Right renal cortex interstitium (tissue), 3 donors: ENCODE measurements at places on chromosomes 7 and 10. TPM values are rescaled to one million over a fixed set of nuclear protein-coding genes. Genes with fewer than 3 reads are reported as not detected.

SORCS3 gene
- polyA plus RNA-seq = 2.6 TPM

IFIT1B gene
- 0.14 TPM for polyA plus RNA-seq

GRCh38 chr10:77160679-77161078 is 476.9 kb downstream of the KCNMA1 start:
- no peak for DNase-seq

GRCh38 chr10:96999987-97000386 is 167.9 kb downstream of the LCOR start:
- no peak for DNase-seq

GRCh38 chr7:44043902-44044301 is 600 bp upstream of the DBNL start:
- DNase-seq = no peak

GRCh38 chr10:89516149-89516832 is 19.1 kb downstream of the SLC16A12 start:
- DNase-seq = no peak

HOXA5 gene
- 73.7 TPM for polyA plus RNA-seq

GRCh38 chr7:8391353-8392062 is 41.9 kb upstream of the NXPH1 start:
- DNase-seq = no peak
